ENCODE measurements at places on chromosomes 12 and 14. TPM values are rescaled to one million over a fixed set of nuclear protein-coding genes. Genes with fewer than 3 reads are reported as not detected.

TRIM9 gene
- 0.09 TPM for polyA plus RNA-seq

SMCO2 gene
- not detected for polyA plus RNA-seq

CIROP gene
- polyA plus RNA-seq = not detected

GPR68 gene
- 1.6 TPM for polyA plus RNA-seq

TOMM20L gene
- not detected for polyA plus RNA-seq

ZNF385A gene
- 4.2 TPM for polyA plus RNA-seq

AKAP6 gene
- 1.9 TPM for polyA plus RNA-seq

LPAR5 gene
- 63.6 TPM for polyA plus RNA-seq

ACOT4 gene
- polyA plus RNA-seq = 2.4 TPM

COX8C gene
- not detected for polyA plus RNA-seq

LIN7A gene
- polyA plus RNA-seq = not detected

LALBA gene
- polyA plus RNA-seq = not detected

SLCO1A2 gene
- not detected for polyA plus RNA-seq

C3AR1 gene
- polyA plus RNA-seq = 0.53 TPM

IFNG-AS1 gene
- 21.1 TPM for polyA plus RNA-seq

CCND2 gene
- 11.7 TPM for polyA plus RNA-seq

TIGAR gene
- polyA plus RNA-seq = 5.2 TPM

PRH2 gene
- polyA plus RNA-seq = not detected

KRT85 gene
- polyA plus RNA-seq = not detected

ERBB3 gene
- polyA plus RNA-seq = 0.83 TPM

WIF1 gene
- not detected for polyA plus RNA-seq

ASPG gene
- not detected for polyA plus RNA-seq

PRB3 gene
- polyA plus RNA-seq = not detected

CLEC4D gene
- polyA plus RNA-seq = not detected

RNASE3 gene
- polyA plus RNA-seq = not detected

PAPOLA gene
- polyA plus RNA-seq = 95.1 TPM

CAPZA3 gene
- polyA plus RNA-seq = not detected

CLEC1A gene
- polyA plus RNA-seq = not detected

FKBP3 gene
- polyA plus RNA-seq = 63.6 TPM

ARHGEF25 gene
- polyA plus RNA-seq = not detected

TTLL5 gene
- polyA plus RNA-seq = 10.4 TPM

ESR2 gene
- 1.3 TPM for polyA plus RNA-seq

TNFRSF1A gene
- polyA plus RNA-seq = 2.4 TPM

ITGB7 gene
- polyA plus RNA-seq = 238 TPM

DDX24 gene
- 207 TPM for polyA plus RNA-seq

NFYB gene
- polyA plus RNA-seq = 33.3 TPM

PLBD2 gene
- 7.1 TPM for polyA plus RNA-seq

RBM25 gene
- polyA plus RNA-seq = 61.3 TPM

CLEC1B gene
- not detected for polyA plus RNA-seq

INHBE gene
- not detected for polyA plus RNA-seq

GPD1 gene
- not detected for polyA plus RNA-seq

SERPINA12 gene
- not detected for polyA plus RNA-seq

METTL1 gene
- 15.9 TPM for polyA plus RNA-seq

ZNF10 gene
- polyA plus RNA-seq = 11.0 TPM

TESPA1 gene
- polyA plus RNA-seq = 18.7 TPM

SERPINA6 gene
- polyA plus RNA-seq = not detected

PAH gene
- not detected for polyA plus RNA-seq

MSI1 gene
- polyA plus RNA-seq = not detected

PTPN6 gene
- 1,038 TPM for polyA plus RNA-seq

SYT1 gene
- polyA plus RNA-seq = 1.6 TPM

KICS2 gene
- polyA plus RNA-seq = 10.6 TPM
